ENCODE measurements at places on chromosomes 3 and 15.

DNA sequence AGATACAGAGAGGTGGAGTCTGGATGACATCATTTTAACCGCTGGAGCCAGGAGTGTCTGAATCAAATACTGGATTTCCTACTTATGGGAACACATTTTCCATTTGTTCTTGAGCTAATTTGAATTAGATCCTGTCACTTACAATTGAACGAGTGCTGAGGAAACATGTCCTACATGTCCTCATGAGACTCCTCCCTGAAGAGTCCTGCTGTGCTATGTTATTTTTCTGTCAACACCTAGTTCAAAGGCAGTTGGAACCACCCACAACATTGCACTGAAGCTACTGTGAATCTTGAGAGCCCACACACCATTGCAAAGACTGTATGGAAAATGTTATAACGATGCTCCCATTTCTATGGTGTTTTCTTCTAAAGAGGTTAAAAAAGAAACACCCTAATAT, 123.5 kb upstream of the CRBN start:
- no peak overlapping the region for H3K4me3 ChIP-seq
- no peaks in the 10 kb centered on the region for H3K4me1 ChIP-seq
- H3K27ac ChIP-seq = no peak overlapping the region
- H3K27me3 ChIP-seq = no peaks in the 10 kb centered on the region

GRCh38 chr3:170741756-170742529, 128.1 kb downstream of the RPL22L1 start:
- H3K4me1 ChIP-seq = peaks cover 91% of the 10 kb centered on the region
- peak overlapping the region; percentile 82 for H3K4me3 ChIP-seq
- H3K27me3 ChIP-seq = no peaks in the 10 kb centered on the region
- no peak for DNase-seq

DNA sequence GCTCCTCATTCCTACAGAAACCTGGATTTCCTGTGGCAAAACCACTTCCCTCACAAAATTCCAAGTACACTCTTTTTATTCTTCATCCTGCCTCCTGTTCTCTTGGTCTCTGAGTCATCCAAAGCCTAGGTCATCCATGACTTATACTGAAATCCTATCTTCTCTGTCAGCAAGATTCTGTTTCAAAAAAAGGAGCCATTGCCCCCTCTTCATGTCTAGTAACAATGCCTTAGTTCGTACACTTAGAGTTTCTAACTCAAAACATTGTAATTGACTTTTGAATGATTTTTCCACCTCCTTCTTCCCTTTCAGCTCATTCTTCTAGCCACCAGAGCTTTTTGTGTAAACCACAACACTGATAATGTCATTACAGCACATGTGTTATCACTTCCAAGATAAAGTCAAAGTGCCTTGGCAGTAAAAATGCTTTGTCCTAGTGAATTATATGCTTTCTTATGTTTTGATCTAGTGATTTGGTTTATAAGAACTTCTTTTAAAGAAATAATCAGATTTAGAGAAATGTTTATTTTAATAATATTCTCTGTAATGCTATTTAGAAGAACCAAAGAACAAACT, 256.5 kb upstream of the NECTIN3 start:
- peaks cover 4% of the 10 kb centered on the region for H3K36me3 ChIP-seq
- H3K4me3 ChIP-seq = peak overlapping the region; percentile 78
- H3K4me1 ChIP-seq = peaks cover 60% of the 10 kb centered on the region
- H3K27ac ChIP-seq = peak overlapping the region; percentile 86
- no peaks in the 10 kb centered on the region for H3K27me3 ChIP-seq
- peak; percentile 73 for DNase-seq

DNA sequence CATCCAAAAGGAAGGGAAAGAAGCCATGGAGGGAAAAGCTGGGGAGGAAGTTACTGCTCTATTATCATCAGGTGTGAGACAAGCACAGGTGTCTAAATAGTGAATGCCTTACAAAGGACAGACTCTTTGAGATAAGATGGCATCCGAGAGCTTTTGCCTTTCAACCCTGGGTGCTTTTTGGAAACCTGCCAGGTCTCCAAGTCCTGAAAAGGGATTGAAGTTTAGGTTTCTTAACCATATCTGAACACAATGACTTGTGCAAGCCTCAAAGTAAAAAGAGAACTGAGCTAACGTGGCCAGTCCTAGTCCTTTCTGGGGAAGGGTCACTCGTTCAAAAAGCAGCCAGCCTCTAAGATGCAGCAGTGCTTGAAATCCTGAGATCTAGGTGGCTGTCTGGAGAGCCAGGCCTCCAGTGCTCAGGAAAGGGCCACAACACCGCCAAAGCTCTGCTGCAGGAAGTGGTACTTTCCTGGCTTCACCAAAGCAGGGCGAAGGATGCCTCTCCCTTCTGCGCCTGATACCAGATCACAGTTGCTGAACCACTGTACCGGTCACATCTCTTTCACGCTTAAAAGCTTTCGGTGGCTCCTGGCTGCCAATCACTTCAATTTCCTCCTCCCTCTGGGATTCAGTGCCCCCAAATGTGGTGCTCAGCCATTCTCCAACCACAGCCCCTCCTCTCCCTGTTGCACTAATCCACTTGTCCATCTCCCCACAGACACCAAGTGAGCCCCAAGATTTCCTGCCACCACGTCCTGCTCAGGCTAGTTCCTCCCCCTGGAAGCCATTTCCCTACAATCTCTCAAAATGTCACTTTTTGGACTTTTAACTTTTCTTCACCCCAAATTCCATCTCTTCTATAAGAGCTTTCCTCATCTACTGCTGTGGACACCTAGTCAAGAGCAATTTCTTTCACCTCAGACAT, 104.1 kb upstream of the LPP start:
- H3K27ac ChIP-seq = no peak overlapping the region
- H3K4me3 ChIP-seq = no peak overlapping the region
- peaks cover 54% of the 10 kb centered on the region for H3K4me1 ChIP-seq
- no peaks in the 10 kb centered on the region for H3K27me3 ChIP-seq
- H3K36me3 ChIP-seq = no peaks in the 10 kb centered on the region

GRCh38 chr3:64163755-64164148, 61.5 kb downstream of the PRICKLE2 start:
- peaks cover 76% of the 10 kb centered on the region for H3K4me1 ChIP-seq
- peaks cover 1% of the 10 kb centered on the region for H3K27me3 ChIP-seq
- peak overlapping the region; percentile 94 for H3K27ac ChIP-seq
- H3K4me3 ChIP-seq = peak overlapping the region; percentile 48
- H3K36me3 ChIP-seq = peaks cover 37% of the 10 kb centered on the region

DNA sequence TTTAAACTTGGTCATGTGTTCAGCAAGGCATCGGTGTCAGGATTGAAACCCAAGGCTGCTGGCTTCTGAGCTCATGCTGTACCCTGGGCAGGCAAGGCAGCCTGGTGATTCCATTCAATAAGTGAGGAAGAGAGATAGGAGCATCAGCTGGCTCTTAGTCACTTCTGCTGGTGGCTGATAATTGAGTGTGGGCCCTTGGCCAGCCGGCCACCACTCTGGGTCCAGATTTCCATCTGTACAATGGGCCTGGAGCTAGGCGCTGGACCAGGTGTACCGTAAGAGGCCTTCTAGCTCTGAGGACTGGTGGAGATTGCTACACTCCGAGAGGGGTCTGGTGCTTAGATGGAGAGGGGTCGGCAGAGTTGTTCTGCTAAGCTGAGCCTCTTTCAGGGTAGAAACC, 4.3 kb downstream of the CD276 start:
- no peaks in the 10 kb centered on the region for H3K27me3 ChIP-seq
- DNase-seq = no peak
- peaks cover 13% of the 10 kb centered on the region for H3K4me1 ChIP-seq
- no peaks in the 10 kb centered on the region for H3K36me3 ChIP-seq
- no peak overlapping the region for H3K27ac ChIP-seq

DNA sequence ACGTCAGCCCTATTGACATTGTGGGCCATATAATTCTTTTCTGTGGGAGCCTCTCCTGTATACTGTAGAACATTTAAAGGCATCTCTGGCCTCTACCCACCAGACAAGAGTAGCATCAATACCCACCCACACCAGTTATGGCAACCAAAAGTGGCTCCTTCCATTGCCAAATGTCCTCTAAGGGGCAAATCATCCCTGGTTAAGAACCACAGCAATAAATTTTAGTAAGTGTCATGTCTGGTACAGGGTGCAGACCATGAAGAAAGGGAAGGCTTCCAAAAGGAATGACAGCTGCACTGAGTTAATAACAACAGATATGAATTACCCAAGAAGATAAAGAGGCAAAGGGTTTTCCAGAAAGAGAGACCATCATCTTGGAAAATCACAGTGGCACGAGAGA, 6.9 kb upstream of the CLDN18 start:
- H3K4me3 ChIP-seq = no peak overlapping the region
- H3K36me3 ChIP-seq = no peaks in the 10 kb centered on the region
- no peak for DNase-seq
- no peak overlapping the region for H3K27ac ChIP-seq
